SK-N-MC (cell line): ENCODE measurements at places on chromosomes 1 and 21.

GRCh38 chr1:7261490-7261889, 476.2 kb downstream of the CAMTA1 start:
- no peak for DNase-seq

- no peak for DNase-seq
Measured at GRCh38 chr21:31426235-31426797, 82.3 kb upstream of the TIAM1 start.

DNA sequence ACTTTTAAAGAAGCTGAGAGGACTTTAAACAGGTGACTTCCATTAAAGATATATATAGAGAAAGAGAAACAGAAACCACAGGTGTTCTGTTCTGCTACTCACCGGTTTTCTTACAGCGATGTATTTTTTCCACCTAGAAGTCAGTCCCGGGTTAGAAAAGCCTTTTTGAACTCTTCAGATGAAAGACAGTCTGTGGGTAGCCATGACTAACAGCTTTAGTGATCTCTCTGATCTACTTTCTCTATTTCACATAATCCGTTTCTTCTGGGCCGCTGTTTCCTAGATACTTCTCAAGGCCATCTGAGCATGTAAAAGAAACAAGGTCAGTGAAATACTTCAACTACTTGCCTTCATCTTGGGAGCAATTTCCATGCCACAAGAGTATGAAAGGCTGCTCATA, 25.1 kb downstream of the WDR64 start:
- DNase-seq = no peak

DNA sequence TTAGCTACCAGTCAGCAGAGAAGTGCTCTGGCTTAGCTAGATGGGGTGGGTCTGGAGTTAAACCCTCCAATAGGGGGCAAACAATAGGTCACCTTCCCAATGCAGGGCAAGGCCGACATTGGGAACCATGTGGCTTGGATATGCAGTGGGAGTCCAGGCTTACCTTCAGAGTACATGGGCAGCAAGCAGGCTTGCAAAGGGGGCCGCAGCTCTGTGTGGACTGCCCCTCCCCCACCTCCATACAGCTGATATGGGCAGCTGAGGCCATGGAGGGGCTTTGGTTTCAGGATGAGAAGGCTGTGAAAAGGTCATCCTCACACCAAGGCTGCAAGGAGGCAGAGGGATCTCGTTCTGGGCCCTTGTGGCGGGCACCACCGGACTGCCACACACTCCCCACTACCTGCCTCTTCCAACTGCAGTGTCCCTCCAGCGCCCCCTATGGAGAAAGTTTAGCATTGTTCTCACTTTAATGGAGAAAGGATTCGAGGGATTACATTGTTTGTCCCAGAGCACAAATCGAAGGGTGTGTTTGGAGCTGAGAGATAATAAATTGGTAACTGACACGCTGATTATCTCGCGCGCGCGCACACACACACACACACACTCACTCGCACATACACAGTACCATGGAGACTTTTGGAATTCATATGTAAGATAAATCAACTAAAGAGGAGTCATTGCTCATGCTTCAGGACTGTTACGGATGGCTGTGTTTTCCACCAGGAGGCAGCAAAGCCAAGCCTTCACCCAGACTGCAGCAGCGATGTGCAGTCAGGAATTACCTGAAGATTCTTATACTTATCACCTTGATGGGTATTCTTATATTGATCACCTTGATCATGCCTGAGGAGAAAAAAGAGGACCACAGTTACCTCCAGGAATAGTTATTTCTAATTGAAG, 7.0 kb upstream of the SMCP start:
- no peak for DNase-seq

GRCh38 chr1:188669728-188670382, 1807.8 kb downstream of the BRINP3 start:
- DNase-seq = peak; percentile 44

GRCh38 chr1:3430820-3431219, 23.6 kb upstream of the ARHGEF16 start:
- no peak for DNase-seq

DNA sequence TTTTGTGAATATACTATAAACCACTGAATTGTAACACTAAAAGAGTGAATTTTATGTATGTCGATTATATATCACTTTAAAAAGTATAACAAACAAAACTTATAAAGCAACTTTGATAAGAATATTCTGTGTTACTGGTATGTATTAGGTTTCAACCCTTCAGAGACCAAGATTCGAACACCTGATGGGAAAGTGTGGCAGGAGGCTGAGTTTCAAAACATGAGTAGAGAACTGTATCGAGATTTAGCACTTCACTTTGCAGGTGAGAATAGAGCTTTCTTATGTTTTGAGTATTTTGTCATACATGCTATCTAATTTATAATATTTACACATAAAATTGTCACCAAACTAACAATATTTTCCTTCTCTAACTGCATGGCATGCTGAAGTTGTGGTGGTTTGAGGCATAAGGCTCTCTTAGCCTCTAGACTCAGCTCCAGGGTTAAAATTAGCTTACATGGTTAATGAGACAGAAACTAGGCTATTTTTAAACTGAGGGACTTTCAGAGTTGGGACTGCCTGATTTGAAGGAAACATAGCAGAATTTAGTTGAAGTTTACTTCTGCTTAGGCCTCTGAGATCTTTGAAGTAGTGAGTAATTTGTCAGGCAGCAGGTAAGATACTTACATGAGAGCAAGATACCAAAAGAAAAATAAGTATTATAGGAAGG, 48.6 kb downstream of the CEP350 start:
- no peak for DNase-seq

GRCh38 chr1:118948846-118949245, 39.3 kb downstream of the TBX15 start:
- DNase-seq = no peak

DNA sequence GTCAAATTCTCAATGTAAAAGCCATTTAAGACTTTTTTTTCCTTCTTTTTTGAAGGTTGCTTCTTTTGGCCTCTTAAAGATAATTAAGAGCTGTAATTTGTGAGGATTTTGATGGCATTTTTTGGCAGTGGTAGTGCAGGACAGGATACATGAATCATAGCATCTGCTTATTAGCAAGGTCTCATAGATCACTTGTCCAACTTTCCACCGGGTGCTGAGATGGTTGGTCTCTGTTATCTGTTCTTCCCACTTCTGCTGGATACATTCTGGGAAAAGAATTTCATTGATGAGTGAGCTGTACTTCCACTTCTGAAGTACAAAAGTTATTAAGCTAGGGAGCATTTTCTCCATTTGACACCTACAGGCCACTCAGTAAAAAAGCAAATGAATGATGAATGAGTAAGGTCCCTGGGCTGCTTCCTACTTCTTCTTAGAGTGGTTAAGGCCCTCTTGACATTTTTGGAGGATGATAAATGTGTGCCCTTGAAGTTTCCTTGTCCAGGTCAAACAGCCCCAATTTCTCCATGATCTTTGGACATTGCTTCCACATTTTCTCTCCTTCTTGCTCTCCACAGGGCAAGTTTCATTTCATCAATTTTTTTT, 100.6 kb downstream of the ROR1 start:
- DNase-seq = no peak

- no peak for DNase-seq
Measured at GRCh38 chr1:246279402-246279801, 227.7 kb downstream of the SMYD3 start.

- no peak for DNase-seq
Measured at GRCh38 chr1:32754317-32755097, 51.9 kb upstream of the SYNC start.

DNA sequence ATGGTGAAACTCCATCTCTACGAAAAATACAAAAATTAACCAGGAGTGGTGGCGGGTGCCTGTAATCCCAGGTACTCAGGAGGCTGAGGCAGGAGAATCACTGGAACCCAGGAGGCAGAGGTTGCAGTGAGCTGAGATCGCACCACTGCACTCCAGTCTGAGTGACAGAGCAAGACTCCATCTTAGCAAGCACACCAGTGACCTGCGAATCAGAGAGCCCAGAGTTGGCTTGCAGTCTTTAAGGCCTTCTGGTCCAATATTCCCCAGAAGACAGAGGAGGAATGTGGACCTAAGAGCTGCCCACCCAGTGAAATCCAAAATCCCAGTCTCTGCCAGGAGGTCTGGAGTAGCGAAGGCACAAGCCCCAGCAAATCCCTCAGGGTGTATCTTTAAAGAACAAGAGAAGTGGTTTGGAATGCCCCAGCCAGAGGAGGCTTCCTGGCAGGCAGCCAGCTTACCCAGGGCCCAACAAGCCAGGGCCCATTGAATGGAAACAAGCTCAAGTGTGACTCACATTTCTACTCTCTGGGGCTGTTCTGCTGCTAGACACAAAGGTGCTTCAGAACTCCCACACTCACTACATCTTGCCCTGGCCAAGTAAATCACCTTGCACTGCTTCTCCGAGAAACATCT, 23.9 kb downstream of the GPR161 start:
- peak; percentile 44 for DNase-seq

DNA sequence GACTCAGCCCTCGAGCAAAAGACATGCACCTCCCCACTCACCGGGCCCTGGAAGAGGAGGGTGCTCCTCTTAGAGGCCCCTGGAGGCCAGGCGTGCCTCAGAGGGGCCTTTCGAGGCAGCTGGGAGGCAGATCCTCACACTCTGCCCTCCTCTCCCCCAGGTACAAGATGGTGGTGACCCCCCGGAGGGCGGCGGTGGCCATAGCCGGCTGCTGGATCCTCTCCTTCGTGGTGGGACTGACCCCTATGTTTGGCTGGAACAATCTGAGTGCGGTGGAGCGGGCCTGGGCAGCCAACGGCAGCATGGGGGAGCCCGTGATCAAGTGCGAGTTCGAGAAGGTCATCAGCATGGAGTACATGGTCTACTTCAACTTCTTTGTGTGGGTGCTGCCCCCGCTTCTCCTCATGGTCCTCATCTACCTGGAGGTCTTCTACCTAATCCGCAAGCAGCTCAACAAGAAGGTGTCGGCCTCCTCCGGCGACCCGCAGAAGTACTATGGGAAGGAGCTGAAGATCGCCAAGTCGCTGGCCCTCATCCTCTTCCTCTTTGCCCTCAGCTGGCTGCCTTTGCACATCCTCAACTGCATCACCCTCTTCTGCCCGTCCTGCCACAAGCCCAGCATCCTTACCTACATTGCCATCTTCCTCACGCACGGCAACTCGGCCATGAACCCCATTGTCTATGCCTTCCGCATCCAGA, 10.4 kb downstream of the MYBPH start:
- DNase-seq = no peak
